K562 (cell line): ENCODE measurements at places on chromosomes 6 and 20.

DNA sequence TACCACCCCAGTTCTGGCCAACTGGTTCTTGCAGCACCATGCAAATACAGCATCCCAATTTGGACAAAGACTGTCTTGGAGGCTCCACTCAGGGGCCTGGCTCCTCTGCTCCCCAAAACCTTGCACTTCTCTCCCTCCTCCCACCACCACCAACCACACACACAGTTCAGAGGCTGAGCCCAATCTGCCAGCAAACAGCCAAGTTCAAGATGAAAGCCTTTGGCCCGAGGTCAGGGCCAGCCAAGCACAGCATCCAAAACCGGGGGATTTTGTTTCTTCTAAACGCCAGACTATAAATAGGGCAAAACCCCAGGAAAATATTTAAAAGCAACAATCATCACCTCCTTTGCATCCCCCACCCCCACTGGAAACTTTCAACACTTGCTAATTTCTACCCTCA lies 5.7 kb downstream of the KCNK5 start:
- DNase-seq = no peak

GRCh38 chr6:84136364-84137050 lies 90.9 kb downstream of the CEP162 start:
- DNase-seq = peak; percentile 38

- no peak for DNase-seq
Measured at GRCh38 chr20:62381202-62381797, 5.6 kb upstream of the RPS21 start.

DNA sequence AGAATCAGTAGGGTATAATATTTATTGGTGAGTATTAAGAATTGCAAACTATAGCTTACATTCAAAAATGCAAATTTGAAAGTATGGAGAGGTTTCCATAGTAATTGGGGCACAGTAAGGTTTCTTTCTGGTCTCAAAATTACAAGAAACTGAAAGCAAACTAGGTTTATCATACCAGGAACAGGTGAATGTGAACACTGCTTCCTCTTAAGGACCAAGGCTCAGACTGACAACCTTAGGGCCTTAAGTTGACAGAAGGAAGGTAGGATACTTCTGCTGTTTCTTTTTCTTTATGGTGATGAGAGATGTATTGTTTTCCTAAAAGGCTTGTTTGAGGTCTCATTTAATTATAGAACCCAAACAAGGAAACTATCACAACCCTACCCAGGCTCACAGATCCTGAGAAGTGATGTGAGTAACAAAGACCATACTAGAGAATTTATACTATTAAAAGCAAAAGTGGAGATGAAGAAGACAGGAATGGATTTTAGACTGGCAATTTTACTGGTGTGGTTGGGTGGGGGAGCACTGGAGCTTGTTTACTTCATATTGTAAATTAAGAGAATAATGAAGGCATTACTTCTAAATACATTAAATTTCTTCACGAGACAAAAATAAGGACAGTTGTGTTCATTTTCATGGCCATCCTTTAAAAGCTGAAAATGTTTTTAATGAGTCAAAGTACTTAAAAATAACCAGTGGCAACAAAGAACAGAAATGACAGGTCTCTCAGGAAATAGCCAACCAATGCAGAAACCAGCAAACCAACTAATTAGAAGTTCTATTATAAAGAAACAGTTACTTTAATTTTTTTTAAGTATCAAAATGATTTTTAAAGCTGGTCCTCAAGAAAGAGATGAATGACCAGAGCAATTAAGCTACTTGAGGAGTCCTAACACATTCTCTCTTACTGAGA lies 21.3 kb downstream of the STAU1 start:
- no peak for DNase-seq

DNA sequence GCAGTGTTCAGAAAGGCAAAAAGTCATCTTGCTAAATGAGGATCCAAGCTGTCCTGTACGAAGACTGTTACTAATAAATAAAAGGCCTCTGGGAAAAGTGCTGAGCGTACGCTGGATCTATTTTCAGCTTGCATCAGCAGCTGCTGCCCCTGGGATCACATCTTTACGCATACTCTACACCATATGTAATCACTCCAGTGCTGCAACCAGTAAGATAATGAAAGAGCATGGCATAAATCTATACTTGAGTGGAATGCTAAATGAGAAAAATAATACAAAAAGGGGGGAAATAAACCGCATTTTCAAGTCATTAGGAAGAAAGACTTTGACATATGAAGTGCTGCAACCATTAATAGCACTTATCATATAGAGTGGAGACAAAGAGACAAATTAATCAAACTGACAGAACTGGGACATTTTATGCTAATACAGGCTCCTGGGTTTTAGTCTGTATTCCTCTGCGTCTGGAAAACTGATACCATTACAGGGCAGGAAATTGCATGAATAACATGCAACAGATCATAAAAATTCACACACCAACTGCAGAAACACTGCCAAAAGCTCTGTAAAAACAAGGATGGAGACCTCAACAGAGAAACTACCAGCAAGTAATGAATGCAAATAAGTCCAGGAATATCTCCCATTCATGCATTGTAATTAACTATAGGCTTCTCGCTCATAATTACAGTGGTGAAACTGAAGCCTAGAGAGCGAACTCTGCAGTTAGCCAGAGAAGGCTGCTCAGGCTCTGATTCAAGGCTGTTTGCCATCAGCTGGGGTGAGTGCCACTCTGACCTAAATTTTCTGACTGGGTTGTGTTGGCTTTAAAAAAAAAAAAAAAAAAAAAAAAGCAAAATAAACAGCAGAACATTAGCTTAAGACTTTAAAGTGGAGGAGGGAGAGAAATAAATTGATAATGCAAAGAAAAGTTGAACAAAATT lies 83.8 kb downstream of the GJA10 start:
- DNase-seq = no peak

- peak; percentile 13 for DNase-seq
Measured at GRCh38 chr6:132734694-132735236, 20.9 kb upstream of the VNN1 start.

GRCh38 chr6:24139639-24140038 lies 13.6 kb downstream of the NRSN1 start:
- DNase-seq = no peak

GRCh38 chr6:43061861-43062260 lies 2.4 kb downstream of the KLC4 start:
- no peak for DNase-seq

DNA sequence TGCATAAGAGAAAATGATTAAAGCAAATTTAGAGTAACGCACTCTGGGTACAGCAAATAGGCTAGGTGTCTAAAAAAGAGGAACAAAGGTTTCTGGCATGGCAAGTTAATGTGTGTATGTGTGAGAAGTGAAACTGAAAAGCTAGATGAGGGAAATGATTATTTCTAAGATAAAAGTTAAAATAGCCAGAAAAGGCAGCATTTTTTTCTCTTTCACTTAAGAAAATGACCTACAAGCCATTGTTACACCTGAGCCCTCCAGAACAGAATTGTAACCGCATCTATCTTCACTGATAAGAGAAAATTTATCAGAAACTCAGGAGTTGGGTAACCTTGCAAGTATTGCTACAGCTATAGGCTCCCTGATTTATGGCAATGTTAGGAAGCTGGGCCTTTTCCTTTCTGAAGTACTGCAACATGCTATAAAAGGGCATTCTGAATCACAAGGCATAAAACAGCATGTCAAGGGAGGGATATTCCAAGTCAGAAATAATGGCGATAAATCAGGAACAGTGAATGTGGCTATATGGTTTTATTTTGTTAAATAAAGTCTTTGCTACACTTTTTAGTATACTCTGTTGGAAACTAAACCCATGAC lies 395.3 kb downstream of the TBC1D32 start:
- no peak for DNase-seq

GRCh38 chr20:38551056-38551626 lies 29.9 kb upstream of the ADIG start:
- no peak for DNase-seq

DNA sequence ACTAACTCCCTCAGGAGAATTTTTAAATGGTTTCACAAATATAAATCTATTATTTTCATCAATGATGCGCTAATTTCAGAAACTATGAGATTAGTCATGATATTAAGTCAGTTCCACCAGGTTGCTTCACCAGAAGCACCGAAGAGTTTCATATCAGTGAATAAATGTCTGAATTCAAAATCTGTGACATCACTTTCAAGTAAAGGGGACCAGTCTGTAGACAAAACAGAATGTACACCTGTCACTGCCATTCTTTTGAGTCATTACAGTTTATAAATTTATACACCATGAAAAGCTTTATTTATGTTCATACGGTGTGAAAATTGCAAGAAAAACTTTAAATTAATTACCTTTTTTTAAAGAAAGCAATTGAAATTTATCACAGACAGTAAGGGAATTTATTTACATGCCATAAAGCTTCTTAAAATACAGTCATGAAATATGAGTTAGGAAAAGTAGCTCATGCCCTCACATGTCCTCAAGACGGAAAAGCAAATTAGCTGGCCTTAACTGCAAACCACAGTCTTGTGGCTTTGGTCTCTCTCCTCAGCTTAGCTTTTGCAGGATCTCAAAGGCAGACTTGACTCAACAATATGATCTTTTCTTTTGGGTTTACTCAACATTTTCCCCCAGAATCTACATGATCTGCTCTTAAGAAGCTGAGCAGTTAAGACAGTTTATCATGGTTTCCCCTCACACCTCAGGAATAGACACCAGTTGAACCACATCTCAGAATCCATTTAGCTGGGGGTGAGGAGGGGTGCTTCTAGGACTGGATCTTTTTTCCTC lies 177.7 kb upstream of the MCHR2 start:
- DNase-seq = no peak

DNA sequence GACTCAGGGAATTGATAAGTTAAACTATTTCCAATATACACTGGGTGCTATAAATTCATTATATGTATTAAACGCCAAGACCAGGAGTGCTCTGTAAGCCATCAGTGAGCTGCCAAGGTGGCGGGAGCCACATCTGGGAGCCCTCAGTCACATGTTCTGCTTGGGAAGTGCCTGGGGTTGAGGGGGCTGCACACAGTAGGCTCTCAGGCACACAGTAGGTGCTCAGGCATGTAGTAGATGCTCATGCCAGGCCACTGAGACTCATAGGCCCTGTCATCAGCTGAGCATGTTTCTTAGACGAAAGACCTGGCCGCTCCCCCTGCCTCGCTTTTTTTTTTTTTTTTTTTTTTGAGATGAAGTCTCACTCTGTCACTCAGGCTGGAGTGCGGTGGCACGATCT lies 83.3 kb upstream of the BHLHE23 start:
- DNase-seq = no peak

DNA sequence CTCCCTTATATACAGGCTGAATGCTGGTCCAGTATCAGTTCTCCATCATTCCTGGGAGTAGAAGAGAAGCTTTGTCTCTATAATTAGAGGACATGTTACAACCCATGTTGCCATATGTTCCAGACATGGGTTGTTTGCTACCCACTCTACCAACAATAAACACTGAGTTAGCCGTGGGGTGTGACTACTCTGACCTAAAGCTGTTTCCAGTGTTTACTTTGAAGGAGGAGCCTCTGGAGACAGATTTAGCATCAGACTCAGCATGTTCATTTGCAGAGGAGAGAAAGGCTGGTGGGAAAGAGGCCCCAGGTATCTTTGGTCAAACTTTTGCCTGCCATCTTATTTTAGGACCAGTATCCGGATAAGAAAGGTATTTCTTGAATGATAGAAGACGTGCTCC lies 157.9 kb upstream of the SNX9 start:
- DNase-seq = no peak

DNA sequence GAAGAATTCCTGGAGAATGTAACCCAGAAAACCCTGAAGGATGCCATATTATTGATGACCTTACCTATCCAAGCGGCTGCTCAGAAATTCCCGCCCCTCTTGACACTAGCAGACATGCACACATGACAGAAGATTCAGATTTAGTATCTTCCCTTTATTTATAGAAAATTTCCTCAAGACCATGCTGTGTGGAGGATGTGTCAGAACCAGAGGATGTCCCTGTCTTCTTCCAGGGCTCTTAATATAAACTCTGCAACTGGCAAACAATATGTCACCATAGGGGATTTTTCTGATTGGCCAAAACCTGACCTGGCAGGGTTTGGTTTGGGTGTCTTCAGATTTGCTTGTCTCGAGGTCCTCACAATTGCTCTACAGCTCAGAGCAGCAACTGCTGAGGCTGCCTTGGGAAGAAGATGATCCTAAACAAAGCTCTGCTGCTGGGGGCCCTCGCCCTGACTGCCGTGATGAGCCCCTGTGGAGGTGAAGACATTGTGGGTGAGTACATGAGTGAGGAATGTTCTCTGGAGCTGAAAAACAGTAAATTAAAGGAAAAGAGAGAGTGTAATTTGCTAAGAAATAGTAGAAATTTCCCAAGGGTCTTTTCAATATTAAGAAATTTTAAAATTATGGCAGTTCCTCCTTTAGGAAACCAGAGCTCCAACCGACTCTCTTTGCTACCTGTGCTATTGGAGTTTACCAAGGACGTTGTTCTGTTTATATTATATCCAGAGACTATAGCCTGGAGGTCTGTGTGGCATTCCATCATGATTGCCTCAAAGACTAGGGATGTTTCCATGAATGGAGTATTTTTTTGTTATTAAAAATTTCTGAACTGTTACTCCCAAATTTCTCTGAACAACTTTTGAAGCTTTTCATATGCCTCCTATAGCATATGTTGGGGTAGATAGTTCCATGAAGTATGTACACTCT lies at the start of gene HLA-DQA2:
TSS of gene HLA-DQA2 (plus strand) at position 361 of the 930 bp plus-strand sequence. CDS start at position 414, 53 bp downstream.
- no peak for DNase-seq

DNA sequence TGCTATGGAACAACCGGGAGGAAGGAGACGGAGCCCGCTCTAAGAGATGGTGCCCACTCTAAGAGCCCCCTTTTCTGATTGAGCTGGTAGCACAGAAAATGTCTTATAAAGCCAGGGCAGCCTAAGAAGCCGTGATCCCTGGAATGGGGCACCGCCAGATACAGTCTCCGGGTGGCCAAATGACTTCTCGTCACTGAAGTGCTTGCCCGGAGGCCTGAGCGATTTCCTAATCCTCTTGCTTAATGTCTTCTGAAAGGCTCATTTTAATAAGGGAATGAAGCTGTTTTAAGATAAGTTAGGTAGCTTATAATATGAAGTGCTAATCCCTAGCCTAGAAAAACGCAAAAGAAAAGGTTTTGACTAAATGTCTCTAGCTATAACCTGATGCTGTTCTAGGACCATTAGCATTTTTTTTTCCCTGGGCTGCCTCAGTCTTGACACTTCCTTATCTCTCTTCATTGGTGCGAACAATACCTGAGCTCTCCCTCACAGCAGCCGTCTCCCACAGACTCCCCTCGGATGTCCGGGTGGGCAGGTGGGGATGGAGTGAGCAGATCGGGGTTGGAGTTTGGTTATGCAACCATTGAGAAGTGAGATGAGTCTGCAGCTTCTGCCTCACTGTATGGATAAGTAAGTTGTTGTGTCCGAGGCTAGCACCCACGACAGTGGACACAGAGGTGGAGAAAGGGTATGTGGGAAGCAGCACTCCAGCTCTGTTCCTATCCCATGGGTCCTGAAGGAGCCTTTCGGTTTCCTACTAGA lies 559.4 kb upstream of the AGPAT4 start:
- DNase-seq = no peak

GRCh38 chr20:47392015-47392720 lies 35.7 kb upstream of the ZMYND8 start:
- peak; percentile 78 for DNase-seq

DNA sequence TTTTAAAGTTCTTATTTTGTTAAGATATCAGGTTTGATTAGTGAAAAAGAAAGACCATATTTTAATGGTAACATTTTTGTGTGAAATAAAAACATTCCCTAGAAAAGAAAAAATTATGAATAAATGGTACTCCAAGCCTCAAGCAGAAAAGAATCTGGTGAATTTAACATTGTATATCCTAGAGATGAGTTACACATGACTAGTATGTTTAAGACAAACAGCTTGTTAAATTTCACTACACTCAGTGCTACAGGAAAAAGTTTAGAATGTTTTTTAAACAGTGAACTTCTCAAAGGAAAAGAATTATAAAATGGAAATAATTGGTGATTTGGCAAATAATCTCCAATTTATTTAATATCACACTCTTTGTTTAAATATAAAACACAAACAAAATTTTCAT lies 222.7 kb upstream of the MCHR2 start:
- DNase-seq = no peak
